ENCODE measurements at places on chromosomes 12 and 14.

GRCh38 chr12:15886372-15887042 is 4.3 kb downstream of the STRAP start:
- peak; percentile 55 for DNase-seq

GRCh38 chr14:78627114-78627513 is 456.9 kb downstream of the NRXN3 start:
- DNase-seq: no peak

- DNase-seq: no peak
These were observed 31.6 kb downstream of the PPP1R36 start for GRCh38 chr14:64581363-64581762.

GRCh38 chr12:42510823-42511222 is 78.7 kb downstream of the PRICKLE1 start:
- DNase-seq: no peak

DNA sequence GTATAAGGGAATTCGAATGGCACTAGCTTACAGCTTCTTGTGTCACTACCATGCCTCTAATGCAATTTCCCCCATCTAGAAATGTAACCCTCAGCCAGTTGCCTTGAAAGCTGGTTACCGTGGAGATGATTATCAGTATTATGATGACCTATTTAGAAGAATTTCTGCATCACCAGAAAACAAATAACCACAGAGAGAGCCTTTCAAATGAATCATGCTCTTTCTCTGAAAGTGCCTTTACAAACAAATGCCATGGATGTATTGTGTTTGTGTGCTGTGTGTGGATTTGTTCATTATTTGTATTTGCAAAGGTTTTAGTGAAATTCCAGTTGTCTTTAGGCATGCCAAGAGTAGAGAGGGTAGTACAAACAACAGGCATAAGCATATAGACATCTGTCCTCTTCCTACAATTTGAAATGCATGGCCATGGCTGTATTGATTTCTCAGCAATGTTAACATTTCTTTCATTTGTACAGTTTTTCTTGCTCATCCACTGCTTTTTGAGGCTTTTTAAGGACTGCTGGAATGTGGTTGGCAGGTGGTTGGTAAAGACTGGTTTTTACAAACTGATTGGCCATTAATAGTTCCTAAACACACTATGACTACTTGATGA is 266.5 kb downstream of the PAWR start:
- peak; percentile 15 for DNase-seq

DNA sequence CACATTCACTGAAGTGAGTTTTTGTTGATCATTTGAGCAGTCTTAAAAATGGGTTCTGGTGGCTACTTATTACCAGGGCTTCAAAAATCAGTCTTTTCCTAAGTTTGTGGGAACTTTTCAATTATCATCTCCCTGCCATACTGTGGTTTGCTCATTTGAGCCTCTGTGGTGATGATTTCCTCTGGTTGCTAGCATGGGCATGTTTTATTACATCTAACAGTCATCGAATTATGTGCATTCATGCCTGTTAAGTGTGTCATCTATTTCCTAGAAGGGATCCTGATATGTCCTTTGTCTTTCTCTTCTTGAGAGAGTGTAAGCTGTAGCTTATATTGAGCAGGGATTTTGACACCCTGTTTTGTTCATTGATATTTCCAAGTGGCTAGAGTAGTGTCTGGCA is 116.8 kb downstream of the WIF1 start:
- DNase-seq: no peak

DNA sequence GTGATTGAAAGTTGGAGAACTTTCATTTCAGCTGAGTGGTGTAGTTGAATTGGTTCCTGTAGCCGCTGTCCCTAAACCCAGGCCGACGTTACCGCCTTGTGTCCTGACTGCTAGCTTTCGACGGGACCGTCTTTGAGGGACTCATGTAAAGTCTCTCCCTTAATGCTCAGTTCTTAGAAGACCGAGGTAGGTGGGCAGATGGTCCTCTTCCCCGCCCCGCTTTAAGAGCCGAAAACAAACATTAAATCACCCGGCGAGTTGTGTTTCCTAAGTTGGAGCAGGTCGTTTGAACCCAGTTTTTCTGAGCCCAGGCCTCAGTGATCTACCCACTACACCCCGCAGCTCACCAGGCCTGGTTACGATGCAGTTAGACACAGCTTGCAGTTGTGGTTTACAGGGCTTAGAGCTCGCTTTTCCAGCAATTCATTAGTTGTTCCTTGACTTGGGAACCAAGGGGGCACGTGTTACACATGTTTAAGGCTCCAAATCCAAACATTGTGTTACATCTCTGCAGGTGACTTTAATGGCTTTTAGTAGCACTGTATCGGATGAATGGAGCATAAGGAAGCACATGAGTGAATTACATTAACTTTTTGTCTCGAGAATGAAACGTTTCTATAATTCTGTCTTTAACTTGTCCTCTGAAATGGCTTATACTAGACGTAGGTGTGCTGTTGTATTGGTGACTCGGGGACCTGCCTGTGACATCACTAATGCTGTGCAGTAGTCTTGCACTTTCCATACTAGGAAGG is 790 bp downstream of the NEDD1 start:
- DNase-seq: no peak

DNA sequence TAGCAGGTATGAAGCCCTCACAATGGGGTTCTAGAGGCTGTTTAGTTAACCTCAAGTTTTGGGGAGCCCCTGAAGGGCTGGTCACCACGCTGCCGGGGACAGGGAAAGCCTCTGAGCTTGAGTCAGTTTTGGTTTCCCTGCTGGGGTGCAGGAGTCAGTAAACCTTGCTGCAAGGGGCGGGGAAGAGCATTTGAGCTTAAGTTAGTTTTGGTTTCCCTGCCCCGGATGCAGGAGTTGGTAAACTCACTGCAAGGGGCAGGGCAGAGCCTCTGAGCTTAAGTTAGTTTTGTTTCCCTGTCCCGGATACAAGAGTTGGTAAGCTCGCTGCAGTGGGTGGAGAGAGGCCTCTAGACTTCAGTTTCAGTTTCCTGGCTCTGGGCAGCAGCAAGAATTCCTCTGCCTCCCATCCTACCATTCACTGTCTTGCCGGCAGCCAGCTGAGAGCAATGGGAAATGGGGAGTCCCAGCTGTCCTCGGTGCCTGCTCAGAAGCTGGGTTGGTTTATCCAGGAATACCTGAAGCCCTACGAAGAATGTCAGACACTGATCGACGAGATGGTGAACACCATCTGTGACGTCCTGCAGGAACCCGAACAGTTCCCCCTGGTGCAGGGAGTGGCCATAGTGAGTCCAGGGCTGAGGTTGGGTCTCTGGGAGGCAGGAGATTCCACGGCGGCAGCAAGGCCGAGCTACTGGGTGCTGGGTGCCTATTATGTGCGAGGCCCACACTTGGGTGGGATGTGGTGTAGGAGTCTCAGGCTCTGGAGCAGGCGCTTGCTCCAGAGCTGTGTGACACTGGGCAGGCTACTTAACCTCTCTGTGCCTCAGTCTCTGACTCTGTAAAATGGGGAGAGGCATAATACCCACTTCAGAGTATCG is at the start of gene OAS2:
TSS of gene OAS2 (plus strand) at position 357 of the 878 bp plus-strand sequence. CDS start at position 447, 90 bp downstream.
- no peak for DNase-seq

DNA sequence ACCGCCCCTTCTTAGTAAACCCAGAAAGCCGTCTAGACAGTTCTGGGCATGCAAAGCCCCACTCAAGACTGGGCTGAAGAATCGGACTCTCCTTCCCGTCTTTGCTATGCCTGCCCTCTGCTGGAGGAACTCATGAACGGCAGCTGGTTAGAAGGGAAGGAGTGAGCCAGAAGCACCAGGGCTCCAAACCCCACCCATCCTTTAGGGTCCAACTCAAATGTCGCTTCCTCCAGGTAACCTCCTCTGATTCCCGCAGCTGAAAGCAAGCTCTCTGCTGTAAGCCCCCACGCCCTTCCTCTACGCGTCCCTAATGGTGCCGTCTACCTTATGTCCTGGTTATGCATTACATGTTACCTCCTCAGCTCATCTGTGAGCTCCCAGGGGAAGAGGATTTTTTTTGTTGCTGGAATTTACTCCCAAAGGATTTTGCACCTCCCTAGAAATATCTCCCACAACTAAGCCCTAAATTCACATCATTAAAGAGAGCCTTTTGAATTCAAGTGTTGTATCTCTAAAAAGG is 59.0 kb upstream of the SCN8A start:
- DNase-seq: peak; percentile 79

DNA sequence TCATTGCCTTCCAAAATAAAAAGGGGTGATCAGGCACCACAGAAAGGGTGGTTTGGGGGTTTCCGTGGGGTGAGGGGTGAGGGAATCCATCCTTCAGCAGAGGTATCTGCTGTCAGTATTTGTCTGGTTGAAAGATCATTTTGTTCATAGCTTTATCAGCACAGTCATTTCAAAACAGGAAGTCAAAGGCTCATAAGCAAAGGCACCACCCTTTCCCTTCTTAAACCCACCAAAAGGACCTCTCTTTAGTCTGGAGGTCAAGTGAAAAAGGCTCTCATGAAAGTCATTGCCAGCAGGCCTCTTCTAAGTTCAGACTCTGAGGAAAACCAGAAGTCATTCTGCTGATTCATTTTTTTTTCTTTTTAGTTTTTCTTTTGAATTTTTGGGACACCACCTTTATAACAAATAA is 6.2 kb downstream of the CHST11 start:
- DNase-seq: no peak

GRCh38 chr12:94670075-94670474 is 19.7 kb upstream of the TMCC3 start:
- no peak for DNase-seq

- no peak for DNase-seq
These were observed 16.3 kb upstream of the NAV3 start for GRCh38 chr12:77814386-77814785.

- peak; percentile 94 for DNase-seq
These were observed 17.5 kb downstream of the IQSEC3 start for GRCh38 chr12:84056-84455.

DNA sequence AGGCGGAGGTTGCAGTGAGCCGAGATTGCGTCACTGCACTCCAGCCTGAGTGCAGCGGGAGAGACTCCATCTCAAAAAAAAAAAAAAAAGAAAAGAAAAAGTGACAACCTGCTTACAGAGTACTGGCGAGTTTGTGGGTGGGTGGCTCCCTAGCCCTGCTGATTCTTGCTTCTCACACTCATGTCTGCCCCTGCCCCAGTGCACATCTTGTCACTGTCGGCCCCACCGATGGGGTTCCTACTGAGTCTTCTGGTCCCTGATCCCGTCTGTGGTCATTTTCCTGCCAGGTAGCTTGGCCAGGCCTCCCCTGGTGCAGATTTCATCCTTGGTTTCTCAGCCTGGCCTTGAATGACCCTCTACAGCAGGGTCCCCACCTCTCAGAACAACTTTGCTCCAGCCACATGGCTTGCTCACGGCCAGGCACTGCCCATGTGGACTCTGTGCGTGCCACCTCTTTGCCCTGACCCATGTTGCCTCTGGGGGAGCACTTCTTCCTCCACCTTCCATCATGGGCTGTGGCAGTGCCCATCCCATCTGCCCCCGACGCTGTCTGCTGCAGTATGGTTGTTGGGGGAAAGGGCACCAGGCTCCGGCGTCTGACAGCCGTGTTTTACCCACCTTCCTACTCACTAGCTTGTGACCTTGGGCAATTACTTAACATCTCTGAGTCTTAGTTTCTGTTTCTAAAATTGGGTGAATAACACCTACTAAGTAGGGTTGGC is 2.1 kb upstream of the PTPN6 start:
- no peak for DNase-seq

GRCh38 chr12:65826353-65827171 is 2.3 kb downstream of the HMGA2 start:
- DNase-seq: no peak

DNA sequence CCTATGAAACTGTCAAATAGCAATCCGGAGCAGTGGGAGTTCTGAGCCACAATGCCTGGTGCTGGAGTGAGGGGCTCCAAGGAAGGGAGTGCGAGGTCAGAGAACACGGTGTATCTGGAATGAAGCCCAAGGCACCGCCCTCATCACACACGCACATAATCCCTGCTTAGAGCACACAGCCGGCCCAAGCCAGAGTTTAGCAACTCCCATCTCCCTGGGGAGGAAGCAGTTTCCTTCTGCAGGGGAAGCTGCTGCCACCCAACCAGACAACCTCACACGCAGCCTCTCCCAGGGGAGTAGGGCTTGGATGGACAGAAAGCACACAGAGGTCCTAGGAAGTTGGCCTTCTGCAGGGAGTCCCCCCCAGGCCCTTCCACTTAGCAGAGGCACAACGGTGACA is 31.3 kb downstream of the ACTN1 start:
- DNase-seq: no peak

- DNase-seq: no peak
These were observed 5.5 kb downstream of the ZFP36L1 start for GRCh38 chr14:68787092-68787992.

- no peak for DNase-seq
These were observed 3.7 kb upstream of the IGF1 start for GRCh38 chr12:102484017-102484416.

DNA sequence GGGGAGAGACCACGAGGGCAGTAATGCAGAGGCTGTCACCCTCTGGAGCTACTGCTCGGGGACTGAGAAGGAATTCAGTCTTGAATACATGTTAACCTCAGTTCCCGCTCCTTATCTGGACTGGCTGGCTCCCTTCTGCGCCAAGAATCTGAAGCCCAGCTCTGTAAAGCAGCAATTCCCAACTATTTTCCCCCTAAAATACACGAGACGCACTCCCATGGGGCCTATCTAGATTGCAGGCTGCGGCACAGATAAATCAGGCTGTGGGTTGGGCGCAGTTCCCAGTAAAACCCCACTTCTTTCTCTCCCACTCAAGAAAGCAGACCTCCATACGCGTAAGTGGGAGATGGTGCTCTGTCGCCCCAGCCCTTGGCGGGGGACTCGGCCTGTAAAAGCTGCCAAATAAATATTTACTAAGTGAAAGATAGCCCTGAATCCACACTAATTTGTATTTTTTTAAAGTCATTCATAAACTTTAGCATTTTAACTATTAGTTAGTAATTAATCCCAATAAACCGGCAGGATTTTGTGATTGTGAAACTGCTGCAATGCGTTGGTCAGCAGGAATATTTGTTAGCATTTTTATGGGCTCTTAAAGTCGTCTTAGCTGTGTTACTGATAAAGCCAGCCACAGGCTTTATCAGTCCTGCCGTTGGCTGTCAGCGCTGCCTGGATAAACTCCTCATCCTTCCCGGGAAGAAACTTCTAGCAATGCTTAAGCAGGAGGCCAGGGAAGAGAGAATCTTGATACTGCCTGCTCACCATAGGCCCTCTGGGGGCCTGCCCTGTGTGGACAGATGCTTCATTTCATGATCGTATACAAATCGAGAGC is 17.8 kb downstream of the FBXL14 start:
- DNase-seq: no peak

- no peak for DNase-seq
These were observed 74.6 kb downstream of the KCNC2 start for GRCh38 chr12:75135026-75135425.

DNA sequence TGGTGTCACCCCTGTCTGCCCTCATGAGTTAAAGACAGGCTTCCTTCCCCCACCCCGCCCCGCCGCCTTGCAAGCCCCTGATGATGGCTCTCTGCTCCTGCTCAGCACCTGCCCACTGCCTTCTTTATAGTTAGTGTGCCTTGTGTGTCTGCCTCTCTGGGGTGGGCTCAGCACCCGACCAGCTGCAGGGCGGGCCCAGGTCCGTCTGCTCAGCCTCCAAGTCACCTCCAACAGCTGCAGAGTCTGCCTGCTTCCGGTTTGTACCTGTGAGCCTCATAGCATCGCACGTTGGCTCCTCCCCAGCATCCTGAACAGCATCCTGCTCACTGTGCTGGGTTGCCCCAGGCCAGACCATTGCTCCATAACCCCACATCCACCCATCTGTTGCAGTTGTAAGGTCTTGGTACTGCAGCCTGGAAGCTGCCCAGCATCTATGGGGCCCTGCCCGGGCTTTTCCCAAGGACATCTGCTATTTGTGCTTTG is 3.5 kb downstream of the TGFB3 start:
- no peak for DNase-seq

GRCh38 chr14:20878695-20879094 is 12.5 kb upstream of the RNASE3 start:
- DNase-seq: no peak
